ENCODE measurements at places on chromosomes 16 and 17.

- DNase-seq = no peak
These were observed 58.4 kb downstream of the MEAK7 start for GRCh38 chr16:84446084-84446483.

GRCh38 chr17:77865112-77865611 lies 93.3 kb upstream of the TNRC6C start:
- DNase-seq = peak; percentile 8

DNA sequence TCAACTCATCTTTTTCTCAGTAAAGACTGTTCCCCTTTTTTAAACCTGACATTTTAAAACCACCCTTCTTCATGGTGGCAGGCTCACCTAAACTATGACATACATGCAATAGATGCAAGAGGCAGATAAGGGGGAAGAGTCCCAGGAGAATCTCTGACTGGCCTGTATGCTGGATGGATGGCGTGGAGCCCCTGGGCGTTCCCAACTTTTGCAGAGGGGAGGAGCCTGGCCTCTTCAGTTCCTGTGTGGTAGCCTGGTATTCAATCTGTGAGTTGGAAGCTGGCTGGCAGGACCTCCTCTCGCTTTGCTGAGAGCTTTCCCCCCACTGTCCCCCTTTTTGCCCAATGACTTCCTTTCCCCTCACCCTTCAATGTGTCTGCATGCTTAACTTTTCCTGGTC lies 217.6 kb upstream of the CA10 start:
- no peak for DNase-seq

DNA sequence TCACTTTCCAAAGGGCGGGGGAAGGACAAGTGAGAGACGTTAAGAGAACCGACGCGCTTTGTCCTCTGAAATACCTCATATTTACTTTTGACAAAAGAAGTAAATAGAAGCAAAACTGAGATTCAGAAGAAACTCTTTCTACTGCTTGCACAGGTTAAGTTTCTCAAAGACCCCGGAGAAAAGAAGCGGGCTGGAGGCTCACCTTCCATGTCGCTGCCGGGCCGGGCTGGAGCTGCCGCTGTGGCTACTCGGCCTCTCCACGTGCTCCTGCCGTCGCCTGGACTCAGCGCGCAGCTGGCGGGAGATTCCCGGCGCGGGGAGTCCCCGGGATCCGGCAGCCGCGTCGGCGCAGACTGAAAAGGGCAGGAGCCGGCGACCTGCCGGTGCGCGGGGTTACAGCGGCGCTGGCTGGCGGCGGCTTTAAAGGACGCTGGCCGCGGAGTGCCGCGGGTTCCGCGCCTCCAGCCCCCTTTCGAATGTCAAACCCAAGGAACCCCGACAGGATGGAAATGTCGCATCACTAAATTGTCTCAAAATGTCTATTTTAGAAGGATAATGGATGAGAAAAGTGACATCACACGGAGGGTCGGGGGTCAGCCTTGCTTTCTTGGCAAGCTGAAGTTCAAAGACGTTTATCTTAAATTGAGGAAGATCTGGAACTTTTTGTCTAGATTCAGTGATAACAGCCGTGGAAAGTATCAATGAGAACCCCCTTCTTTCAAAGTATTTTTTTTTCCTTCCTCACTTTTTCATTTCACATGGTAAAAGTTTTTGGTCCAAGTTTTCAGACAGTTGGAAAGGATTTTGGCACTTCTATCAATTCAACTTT lies at the start of gene IKZF3:
IKZF3 (minus strand) TSS at position 395 of the 829 bp plus-strand sequence; CDS start at position 209, 186 bp downstream.
- peak; percentile 1 for DNase-seq

- DNase-seq = no peak
These were observed 4.7 kb downstream of the LMF1 start for GRCh38 chr16:966035-966434.

DNA sequence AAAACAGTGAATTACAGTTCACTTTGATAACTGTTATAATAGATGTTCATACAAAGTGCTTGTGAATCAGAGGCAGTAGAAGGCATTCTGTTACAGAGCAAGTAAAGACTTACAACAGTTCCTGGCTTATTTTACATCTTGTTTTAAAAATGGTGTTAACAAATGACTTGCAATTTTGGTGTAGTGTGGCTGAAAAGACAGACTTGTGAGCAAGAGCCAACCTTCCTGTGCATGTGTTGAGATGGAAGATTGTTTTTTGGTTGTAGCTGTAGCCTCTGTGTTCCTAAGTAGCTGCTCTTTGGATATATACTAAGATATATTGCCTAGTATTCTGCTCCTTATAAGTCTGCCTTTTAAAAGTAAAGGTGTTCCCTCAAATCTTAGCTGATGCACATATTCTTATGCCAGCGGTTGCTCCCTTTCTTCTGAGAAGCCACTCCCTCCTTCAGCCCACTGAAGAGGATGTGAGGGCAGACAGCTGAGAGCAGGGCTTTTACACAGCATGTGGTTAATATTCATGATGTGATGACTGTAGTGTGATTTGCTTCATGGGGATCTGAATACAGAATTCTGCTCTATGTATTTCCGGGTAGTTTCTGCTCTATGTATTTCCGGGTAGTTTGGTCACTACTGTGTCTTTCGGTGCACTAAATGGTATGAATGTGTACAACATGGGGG lies 182.3 kb downstream of the PHKB start:
- DNase-seq = peak; percentile 10
